Stimulated activated CD4-positive, alpha-beta T cell treated with anti-CD3 and anti-CD28 coated beads, TNF-alpha, amount 100 ng/mL, for 1 hour (primary cell): ENCODE measurements at places on chromosomes 16 and 17.

- DNase-seq: no peak
These were observed 755 bp upstream of the TUFM start for GRCh38 chr16:28846933-28847273.

DNA sequence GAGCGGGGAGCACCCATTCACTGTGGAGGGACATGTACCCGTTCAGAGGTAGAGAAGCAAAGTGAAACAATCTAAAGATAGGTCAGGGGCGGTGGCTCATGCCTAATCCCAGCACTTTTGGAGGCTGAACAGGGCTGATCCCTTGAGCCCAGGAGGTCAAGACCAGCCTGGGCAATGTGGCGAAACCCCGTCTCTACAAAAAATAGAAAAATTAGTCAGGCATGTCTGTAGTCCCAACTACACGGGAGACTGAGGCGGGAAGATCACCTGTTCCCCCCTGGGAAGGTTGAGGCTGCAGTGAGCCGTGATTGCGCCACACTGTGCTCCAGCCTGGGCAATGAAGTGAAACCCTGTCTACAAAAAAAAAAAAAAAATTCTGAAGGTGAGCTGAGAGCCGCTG is 21.7 kb downstream of the MYL4 start:
- no peak for DNase-seq

GRCh38 chr16:56734429-56734828 is 4.5 kb downstream of the NUP93 start:
- DNase-seq: no peak

- DNase-seq: no peak
These were observed 18.4 kb upstream of the UBE2I start for GRCh38 chr16:1290860-1291575.

DNA sequence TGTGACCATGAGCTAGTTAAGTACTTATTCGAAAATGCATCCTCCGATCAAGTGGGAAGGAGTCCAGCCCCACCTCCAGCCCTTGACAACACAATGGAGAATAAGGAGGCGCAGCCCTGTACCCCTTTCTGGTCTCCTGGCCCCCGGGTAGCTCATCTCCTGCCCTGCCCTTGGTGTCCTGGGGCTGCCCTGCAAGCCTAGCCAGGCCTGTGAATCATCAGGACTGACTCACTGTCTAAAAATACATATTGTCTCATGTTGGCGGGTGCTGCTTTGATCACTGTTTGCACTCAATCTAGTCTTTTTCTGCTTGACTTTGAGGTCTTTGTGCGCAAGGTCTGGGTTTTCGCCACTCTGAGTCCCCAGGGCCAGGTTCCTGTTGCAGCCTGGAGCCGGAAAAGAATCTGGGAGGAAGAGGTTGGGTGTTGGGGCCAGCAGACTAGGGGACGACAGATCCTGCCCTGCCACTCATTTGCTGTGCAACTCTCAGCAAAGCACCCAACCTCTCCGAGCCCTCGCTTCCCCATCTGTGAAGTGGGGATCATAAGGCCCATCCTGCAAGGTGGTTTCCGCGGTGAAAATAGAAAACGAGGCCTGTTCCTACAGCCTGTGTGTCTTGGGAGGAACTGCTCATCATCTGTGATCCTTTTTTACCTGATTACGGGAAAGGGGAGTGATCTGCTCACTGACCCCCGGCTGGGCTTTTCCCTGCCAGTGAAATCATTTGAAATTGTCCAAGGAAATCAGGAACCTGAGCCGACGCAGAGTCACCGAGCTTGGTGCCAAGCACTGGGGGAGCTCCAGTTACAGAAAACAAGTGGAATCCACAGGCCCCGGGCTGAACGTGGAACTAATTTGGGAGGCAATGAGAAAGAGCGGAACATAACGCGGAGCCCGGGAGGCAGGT is 230.4 kb downstream of the PARN start:
- DNase-seq: no peak

GRCh38 chr16:79613009-79613408 is 12.5 kb upstream of the MAF start:
- DNase-seq: no peak

GRCh38 chr16:8682551-8683259 is 8.3 kb downstream of the ABAT start:
- DNase-seq: no peak

DNA sequence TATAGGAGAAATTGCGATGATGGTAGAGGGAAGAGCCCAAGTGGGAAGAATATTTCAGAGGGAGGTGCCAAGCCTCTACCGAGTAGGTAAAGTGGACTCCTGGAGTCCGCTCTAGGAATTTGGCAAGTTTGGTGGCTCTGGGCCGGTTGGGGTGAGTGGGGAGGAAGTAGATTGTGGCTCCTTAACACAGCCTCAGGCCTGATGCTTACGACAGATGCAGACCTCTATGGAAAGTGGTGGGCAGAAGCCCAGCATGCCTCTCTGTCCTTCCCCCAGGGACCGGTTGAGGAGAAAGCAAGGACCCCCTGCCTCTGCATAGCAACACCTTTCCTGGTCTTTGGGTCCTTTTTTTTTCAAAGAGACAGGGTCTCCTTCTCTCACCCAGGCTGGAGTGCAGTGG is 55.9 kb upstream of the SIAH1 start:
- DNase-seq: no peak

DNA sequence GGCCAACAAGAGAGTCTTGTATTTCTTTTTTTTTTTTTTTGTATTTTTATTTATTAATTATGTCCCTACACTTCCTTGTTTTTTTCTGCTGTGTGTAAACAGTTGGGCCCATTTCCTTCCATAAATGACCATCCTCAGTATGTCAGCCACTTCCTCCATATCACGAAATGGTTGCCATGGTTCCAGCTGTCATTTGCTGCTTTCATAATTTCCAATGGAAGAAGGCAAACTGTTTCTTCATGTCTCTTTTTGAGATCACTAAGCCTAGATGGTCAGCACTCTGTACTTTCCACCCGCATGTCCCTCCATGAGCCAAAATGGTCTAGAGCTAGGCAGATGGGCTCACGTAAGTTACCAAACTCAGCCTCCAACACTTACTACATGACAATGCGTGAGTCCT is 133.5 kb upstream of the FOXF1 start:
- DNase-seq: no peak

DNA sequence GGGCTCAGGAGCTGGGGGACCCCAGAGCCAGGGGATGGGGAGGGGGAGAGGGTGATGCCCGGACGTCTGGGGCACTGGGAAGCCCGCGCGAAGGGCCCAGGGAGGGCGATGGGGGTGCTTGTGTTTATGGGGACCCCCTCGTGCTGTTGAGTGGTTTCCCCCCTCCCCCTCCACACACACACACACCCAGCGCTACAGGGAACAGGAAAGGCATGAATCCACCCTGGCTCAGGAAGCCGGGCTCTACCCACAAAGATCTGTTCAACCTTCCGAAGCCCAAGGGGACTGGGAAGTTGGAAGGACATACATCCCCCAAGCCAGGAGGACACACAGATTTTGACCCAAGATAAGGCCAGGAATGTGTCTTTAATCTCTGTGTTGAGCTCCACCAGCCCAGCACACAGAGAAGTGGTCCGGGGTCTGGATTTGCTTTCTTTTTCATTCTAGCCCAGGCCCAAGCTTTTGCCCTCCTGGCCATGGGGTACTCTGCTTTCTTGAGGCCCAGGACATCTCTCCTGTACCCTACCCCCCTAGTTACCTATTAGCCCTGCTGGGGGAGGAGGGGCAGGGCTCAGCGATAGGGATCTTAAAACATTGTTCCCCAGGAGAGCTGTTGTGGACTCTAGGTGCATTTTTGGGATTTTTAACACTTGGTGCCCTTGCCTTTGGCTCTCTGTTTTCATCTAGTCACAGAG is 1.2 kb downstream of the UBALD2 start:
- DNase-seq: no peak

GRCh38 chr16:46728806-46729205 is 19.3 kb downstream of the MYLK3 start:
- DNase-seq: no peak

- DNase-seq: no peak
These were observed 140.6 kb upstream of the TNRC6C start for GRCh38 chr17:77817953-77818352.

DNA sequence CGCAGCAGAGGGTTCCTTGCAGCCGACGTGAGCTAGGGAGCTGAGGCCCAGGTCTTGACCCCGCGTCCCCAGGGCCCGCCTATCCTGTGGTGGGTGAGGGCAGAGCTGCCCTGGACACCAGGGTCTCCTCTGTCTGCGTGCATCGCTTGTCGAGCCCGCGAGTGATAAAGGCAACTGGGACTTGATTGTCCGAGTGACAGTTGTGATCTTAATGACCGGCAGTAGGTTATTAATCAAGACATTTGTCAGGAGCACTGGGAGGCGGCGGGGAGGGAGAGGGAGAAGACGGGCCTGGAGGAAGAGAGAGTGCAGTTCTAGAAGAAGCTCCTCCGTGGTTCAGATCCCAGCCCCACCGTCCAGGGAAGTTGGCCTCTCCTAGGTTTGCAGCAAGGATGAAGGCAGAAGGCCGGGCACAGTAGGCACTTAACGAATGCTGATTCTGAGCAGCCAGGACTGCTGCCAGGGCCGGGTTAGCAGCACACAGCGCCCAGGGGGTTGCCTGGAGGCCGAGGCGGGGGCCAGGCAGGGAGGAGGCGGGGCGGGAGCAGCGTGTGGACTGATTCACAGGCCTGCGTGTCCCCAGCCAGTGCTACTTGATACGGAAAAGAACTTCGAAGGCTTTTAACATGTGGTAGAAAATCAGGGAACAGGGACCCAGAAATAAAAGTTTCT is 11.3 kb upstream of the GSE1 start:
- DNase-seq: no peak

- no peak for DNase-seq
These were observed 47.4 kb downstream of the AXIN2 start for GRCh38 chr17:65514082-65514481.

DNA sequence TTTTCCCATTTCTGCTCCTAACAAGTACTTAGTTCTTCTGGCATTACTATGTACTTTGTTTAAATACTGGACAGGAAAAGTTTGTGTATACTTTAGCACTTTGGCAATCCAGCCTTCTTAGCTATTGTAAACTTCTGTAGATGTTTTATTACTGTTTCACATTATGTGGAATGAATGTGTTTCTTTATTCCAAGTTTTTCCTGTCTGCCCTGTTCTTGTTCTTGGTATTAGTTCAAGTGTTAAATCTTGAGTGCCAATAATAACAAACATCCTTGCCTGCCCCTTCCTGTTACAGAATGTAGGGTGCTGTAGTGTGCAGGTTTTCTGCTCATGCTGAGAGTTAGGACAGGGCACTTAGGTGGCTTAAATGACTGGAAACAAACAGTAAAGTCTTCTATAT is 7.3 kb upstream of the CAPNS2 start:
- no peak for DNase-seq

DNA sequence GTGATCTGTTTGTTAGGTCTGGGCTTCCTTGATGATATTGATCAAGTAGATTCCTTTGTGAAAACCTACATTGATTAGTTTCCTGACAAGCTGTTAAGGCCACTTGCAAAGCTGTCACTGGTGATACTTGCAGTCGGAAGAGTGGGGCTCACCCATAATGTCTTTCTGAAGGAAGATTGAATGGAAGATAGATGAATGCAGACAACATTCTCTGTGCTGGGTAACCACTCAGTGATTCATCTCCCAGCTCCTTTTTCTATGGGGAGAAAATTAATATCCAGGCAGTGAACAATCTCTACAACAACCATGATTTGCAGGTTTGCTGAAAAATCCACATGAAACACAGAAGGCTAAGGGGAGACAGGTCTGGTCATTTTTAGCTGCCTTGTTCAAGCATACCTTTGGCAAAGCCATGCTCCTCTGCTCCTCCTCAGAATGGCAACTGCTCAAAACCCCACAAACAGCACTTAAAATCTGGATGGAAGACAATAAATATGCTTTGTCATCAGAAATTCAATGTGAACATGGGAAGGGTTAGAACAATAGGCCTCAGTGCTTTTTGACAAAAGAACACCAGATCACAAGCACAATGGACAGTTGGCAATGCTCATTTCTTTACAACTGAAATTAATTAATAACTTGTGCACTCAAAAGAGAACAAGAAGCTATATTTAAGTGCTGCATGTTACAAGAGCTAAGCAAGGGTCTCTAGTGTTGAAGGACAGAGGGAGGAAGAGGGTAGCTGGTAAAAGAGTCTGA is 495.4 kb downstream of the TOX3 start:
- DNase-seq: no peak

DNA sequence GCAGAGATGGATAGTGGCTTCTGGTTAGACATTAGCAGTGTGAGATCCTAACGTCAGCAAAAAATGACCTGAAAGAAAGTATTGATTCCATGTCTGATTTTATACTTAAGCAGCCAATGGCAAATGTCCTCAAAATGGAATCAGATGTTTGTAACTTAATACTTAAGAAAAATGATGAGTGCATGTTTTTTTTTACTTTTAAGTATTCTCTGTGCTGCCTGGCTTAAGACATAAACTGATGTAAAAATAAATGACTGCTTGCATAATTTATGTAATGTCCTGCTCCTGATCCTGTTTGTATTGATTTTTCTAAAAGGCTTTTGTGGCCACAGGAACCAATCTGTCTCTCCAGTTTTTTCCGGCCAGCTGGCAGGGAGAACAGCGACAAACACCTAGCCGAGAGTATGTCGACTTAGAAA is 7.4 kb downstream of the CBFB start:
- DNase-seq: no peak

DNA sequence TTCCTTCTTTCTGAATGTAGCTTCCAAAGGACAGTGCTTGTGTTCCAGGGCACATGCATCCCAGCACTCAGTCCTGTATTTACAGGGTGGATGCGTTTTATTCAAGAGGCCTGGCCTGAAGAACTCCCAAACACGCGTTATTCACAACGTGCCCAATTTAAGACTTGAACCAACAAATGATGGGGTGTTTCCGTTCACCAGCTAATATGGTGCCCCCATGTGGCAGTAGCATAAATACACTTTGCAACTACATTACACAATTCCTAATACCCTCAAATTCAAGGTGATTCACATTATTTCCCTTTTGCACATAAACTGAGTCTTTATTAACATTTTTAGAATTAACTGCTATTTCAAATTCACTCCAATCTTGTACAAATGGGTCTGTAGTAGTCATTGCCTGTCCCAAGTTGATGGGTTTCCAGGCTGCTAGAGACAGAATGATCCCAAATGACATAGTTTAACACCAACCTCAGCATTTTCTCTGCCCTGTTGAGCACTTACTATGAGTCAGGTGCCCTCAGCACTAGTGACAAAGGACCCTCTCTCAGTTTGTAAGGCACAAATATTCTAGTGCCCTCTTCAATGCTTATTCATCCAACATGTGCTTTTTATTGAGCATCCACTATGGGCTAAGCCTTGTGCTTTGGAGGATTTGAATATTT is 26.9 kb downstream of the HSD17B2 start:
- no peak for DNase-seq

GRCh38 chr16:28975158-28975599 is 601 bp downstream of the SPNS1 start:
- DNase-seq: no peak

DNA sequence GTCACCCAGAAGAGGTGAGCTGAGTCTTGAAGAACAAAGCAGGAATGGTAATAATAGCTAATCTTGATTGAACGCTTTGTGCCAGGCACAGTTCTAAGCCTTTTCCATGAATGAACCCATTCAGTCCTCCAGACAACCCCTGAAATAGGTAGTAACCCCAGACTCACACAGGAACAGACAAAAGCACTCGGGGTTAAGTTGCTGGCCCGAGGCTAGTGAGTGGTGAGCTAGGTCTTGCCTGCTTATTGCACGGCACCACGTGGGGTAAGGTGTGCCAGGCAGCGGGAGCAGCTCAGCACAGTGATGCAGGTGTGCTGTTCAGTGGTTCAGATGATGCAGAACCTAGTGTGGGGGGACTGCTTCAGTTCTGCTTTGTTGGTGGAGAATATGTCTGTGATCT is 181.6 kb downstream of the RAB11FIP4 start:
- DNase-seq: no peak
